ENCODE measurements at places on chromosomes 3 and 15.

DNA sequence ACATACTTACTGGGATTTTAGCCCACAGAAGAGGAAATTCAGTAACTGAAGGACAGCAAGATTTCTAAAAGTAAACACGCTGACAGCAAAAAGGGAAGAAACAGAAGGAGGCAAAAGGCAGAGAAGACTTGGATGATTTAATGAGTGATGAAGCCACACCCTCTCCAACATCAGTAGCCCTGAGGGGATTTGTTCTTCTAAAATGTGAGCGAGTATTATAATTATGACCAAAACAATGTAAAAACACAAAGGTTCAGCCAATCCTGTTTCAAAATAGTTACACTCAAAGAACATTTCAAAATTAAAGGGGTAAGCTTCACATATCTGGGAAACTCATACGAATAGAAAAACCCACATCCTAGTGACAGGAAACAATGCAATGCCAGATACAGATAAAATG lies 25.0 kb downstream of the MCCC1 start:
- DNase-seq: peak; percentile 6

GRCh38 chr3:151216641-151217607 lies 13.9 kb upstream of the GPR171 start:
- DNase-seq: no peak

GRCh38 chr3:170961616-170962400 lies 53.4 kb upstream of the EIF5A2 start:
- peak; percentile 67 for DNase-seq

DNA sequence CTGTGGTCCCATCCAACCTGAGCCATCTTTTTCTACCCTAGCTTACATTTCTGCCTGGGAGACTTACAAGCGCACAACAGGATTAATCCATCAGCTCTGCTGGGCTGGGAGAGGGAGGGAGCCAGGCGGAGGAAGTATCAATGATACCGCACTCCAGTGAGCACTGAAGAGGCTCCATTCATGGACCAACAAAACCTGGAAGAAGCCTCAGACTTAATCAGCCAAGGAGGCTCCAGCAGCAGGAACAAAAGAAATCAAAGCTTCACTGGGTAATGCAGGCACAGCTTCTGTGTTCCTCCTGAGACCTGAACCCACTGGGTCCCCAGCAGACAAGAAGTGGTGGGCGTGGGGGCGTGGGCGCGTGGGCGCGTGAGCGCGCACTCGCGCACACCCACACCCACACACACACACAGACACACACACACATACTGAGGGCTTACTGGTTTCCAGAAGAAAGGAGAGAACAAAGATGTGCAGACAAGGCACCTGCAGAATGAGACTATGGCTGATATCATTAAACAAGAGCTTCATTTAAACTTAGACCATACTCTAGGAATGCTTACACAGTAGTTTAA lies 87.0 kb upstream of the BOC start:
- DNase-seq: no peak

- no peak for DNase-seq
Observed at GRCh38 chr3:85574006-85574705, 615.4 kb downstream of the CADM2 start.

DNA sequence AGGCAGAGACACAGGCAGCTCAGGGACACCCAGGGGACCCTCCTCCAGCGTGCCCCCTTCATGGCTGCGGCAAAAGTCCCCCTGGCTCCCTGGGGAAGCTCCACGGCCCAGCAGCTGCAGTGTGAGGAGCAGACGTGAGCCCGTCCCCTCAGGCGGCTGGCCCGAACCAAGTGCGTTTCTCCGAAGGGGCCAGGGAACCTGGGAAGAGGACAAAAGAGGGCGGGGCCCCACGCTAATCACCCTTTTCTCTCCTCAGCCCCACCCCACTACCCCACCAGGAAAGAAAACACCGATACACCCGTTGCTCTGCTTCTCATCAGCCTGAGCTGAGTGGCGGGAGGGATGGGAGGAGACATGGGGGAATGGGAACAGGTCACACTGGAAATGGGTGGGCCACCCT lies at the start of gene MUC4:
Gene MUC4 (minus strand): TSS at position 174 of the 400 bp plus-strand sequence. CDS start 112 bp downstream, at position 62.
- peak; percentile 30 for DNase-seq

DNA sequence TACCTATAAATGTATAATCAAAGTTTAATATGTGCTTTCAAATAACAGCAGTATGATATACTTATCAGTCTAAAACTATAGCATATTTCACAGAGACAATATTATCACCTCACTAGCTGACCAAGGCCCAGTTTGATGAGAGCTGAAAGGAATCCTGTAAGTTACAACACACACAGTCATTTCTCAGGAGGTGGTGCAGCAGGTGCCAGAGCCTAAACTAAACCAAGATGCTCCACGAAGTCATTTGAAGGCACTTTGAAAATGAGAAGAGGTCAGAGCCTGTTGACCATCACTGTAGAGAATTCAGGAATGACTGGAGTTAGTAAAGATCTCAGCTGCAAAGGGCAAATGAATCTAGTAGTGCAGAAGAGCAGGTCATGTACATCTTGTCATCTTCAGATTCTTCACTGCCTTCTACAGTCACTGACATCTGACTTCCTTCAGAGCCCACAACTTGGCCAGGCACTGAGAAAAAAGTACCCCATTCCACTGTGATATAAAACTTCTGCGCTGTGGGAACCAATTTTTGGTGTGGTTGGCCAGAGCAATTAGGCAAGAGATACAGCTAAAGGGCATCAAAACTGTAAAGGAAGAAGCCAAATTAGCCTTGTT lies 7.9 kb downstream of the GBE1 start:
- no peak for DNase-seq

- no peak for DNase-seq
Observed at GRCh38 chr3:128806588-128806987, 72.8 kb upstream of the ACAD9 start.

DNA sequence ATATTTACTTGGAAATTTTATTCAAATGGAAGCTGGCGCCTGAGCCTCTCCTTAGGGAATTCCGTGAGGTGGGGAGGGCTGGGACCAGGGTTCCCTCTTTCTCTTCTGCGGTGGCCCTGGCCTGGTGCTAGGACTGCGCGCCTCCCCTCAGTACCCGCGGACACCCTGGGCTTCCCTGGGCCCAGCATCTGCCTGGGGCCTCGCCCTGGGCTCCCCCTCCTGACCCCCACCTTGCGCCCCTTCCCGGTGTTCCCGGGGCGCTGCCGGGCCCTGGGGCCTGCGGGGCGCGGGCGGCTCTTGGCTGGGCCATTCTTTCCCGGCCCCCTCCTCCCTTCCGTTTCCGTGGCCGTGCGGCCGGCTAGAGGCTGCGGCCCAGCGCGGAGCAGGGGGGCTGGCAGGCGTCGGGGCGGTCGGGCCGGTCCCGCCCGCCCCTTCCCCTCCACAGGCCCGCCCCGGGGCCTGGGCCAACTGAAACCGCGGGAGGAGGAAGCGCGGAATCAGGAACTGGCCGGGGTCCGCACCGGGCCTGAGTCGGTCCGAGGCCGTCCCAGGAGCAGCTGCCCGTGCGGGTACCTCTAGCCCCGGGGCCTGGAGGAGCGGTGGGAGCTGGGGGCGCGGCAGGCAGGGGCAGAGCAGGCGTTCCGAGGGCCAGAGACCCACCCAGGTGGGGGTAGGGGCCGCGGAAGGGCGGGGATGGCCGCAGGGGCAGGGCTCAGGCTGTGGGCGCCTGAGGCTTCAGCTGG lies at the start of gene FES:
Gene FES (plus strand): TSS at position 529 of the 743 bp plus-strand sequence. CDS start 542 bp downstream, outside the sequence.
- DNase-seq: peak; percentile 85

DNA sequence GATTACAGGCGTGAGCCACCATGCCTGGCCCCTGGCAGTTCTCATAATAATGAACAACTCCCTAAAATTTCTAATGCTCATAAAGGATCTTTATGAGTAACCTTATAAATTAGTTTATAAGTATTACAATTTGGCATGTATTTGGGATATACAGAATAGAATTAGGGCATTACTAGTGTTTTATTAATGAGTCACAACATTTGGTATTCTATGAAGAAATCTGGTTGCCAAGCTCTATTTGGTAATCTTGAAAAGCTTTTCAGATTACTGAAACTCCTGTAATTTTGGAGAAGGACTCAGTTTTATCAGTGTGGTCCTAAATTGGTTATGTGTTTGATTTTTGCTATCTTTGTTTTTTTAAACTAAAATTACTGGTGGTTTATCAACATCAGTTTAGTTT lies 45.8 kb downstream of the TM6SF1 start:
- no peak for DNase-seq

GRCh38 chr3:59514865-59515482 lies 465.1 kb upstream of the CFAP20DC start:
- no peak for DNase-seq

DNA sequence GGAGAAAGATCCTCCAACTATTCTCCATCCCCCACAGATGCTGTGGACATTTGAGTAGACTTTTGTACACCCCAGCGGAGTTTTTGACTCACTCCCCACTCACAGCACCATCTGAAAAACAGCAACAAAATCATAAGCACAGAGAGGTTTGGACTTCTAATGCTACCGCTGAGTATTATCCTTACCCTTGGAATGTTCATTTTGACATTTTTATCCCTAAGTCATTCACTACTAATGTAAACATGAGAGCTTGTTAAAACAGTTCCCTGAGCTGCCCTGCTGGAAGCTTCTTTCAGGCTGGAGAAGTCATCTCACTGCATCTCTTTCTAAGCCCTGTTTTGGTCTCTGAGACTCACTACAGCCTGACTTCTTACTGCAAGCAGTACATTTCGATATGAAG lies 1045.9 kb downstream of the MCTP2 start:
- DNase-seq: no peak

DNA sequence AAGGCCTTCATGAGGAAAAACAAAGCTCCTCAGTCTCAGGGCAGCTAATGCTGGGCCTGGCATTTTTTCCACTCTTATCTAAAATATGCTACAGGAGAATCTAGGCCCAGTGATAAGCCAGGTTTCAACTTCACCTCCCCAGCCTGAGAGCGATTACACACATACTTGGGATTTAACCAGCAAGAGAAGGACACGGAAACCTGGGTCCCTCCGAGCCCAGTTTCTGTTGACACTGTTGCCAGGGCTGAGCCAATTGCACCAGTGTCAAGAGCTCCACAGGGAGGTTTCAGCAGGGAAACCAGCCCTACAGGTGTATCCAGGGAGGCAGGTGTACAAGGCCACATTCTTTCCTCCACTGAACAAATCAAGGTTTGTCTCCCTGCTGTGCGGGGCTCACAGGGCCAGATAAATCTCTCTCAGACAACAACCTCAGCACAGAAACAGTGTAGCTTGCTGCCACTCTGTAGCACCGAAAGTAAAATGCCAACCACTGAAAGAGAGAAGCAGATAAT lies 85.4 kb downstream of the MAGI1 start:
- DNase-seq: peak; percentile 51

- DNase-seq: peak; percentile 70
Observed at GRCh38 chr3:72818092-72818773, 30.0 kb downstream of the SHQ1 start.

DNA sequence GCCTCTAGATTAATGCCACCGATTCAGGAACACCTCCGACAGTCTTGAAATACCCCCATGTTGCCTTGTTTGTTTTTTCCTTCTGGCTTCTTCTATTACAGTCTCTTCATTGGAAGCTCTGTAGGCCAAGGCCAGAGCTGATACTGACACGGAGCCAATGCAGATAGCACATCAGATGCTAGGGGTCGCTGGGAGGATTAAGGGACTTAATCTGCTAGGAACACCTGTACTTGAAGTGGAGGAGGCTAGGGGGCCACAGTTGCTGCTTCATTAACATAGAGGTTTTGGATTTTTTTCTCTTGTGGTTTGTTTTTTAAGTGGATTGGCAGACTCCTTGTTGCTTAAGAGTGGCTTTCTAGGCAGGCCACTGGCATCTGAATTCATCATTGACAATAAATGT lies 49.6 kb downstream of the PARP14 start:
- no peak for DNase-seq

GRCh38 chr15:58588096-58588495 lies 156.3 kb downstream of the LIPC start:
- no peak for DNase-seq

DNA sequence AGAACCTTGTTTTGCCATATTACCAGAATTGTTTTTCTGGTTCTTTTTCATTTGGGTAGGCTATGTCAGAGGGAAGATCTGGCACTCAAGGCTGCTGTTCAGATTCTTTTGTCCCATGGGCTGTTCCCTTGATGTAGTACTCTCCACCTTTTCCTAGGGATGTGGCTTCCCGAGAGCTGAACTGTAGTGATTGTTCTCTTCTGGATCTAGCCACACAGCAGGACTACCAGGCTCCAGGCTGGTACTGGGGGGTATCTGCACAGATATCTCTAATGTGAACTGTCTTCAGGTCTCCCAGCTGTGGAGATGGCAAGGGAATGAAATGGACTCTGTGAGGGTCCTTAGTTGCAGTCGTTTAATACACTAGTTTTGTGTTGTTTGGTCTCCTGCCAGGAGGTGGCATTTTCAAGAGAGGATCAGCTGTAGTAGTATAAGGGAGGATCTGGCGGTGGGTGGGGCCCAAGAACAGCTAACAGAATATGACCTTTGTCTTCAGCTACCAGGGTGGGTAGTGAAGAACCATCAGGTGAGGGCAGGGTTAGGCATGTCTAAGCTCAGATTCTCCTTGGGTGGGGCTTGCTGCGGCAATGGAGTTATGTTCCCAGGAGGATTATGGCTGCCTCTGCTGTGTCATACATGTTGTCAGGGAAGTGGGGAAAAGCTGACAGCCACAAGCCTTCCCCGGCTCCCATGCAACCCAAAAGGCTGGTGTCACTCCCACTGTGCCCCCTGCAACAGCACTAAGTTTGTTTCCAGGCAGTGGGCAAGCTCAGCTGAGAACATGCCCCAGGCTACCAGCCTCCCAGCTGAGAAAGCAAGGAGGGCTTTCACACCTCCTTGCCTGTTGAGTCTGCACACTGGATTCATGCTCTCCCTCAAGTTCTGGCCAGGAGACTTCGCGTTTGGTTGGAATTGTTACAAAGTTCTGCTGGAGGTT lies 252.5 kb downstream of the ISL2 start:
- peak; percentile 13 for DNase-seq

GRCh38 chr3:115347737-115348136 lies 200.6 kb upstream of the ZBTB20 start:
- no peak for DNase-seq

- DNase-seq: no peak
Observed at GRCh38 chr15:98241032-98241554, 280.6 kb downstream of the ARRDC4 start.

DNA sequence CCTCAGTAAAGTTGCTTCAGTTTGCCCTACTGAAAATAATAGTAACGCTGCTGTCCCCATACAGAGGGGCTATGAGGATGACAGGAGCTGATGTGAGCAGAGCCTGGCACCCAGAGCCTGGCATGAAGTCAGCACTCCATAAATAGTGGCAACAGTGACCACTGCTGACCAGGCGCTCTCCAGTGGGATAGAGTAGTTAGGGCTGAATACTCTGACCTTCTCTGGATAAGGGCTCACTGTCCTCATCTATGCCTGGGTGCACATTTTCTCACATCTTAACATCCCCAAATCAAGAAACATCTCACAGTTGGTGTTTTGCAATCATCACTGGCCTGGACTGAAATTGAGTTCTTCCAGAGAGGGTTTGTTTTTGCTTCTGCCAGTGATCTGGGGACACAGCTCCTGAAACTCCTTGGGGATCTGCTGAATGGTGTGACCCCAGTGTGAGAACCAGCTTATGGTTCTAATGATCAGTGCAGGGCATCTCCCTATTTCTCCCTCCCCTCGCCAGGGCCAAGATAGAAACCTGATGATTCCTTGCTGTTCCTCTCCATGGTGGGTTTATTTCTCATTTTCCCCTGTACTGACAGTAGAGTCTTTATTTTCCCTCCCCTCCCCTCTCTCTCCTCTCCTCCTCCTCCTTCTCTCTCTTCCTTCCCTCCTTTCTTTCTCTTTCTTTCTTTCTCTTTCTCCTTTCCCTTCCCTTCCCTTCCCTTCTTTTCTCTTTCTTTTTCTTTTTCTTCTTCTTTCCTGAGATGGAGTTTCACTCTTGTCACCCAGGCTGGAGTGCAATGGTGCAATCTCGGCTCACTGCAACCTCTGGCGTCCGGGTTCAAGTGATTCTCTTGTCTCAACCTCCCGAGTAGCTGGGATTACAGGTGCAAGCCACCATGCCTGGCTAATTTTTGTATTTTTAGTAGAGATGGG lies 3.5 kb upstream of the PCSK6 start:
- no peak for DNase-seq

All from tongue (tissue), 3 donors.